ENCODE measurements at places on chromosomes 11 and 22.

GRCh38 chr11:92557879-92558278 is 333.3 kb downstream of the FAT3 start:
- no peak for DNase-seq

DNA sequence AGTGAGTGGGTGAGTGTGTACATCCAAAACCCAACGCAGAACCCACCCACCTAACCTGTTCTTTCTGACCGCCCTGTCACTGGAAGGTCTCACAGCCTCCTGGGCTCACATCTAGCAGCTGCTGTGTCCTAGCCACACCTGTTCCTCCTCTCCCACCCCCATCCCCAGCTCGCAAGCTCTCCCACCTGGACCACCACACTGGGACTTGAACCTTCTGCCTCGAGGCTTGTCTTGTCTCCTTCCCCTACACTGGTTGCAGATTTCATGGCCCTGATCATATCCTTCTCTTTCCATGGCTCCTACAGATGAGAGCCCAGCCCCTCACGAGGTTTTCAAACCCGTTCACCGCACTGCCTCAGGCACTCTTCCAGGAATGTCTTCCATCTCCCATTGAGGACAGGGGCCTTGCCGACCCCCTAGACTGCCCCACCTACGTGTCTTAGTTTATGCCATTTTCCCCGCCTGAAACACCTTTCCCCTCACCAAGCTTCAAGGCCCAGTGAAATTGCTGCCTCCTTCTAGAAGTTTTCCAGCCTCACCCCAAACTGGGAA is 6.7 kb downstream of the IFITM10 start:
- no peak for DNase-seq

DNA sequence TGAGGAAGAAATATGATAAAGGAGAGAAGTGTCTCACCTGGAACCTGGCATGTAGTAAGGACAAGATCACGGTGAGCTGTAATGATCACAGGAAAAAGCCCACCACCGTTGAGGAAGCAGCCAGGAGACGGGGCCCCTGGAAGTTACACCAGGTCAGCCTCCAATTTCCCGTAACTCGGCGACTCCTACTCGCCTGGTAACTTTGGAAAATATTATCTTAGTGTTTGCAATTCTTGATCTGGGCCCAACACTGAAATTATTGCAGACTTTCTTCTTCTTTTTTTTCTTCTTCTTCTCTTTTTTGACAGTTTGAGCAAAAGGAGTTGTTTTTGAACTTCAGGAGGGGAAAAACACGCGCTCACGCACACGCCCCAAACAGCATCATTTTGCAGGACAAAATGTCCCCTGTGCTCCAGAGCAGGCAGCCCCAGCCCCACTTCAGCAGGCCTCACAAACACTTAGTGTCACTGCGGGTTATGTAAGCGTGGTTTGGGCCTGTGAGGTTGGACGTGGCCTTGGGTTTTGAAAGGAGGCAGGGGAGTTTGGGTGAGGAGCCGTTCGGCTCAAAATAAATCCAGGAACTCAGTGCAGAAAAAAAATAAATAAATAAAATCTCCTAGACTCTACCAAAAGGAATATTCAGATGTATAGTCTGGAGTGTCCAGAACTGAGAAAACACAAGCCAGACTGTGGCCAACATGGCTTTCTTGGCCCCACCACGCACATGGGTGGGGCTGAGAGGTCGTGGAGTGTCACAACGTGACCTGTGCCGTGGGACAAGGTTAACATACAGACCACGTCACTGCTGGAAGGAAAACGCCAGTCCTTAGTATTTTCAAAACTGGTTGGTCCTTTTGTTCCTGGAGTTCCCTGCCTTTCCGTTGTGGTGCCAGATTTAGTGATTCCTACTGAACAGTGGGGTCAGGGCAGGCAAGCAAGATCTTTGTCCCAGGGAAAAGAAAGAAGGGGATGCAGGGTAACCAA is 26.3 kb upstream of the MN1 start:
- no peak for DNase-seq

- no peak for DNase-seq
Observed at GRCh38 chr11:58659404-58659803, 36.9 kb downstream of the CNTF start.

GRCh38 chr11:107282195-107282594 is 175.4 kb downstream of the CWF19L2 start:
- no peak for DNase-seq
